Activated CD4-positive, CD25-positive, alpha-beta regulatory T cell treated with anti-CD3 and anti-CD28 coated beads, Interleukin-2, amount 50 U/mL, for 16 hours (primary cell): ENCODE measurements at places on chromosomes 3 and 15.
A peak's percentile ranks its signal among the peaks of the same experiment; 100 is the strongest.

DNA sequence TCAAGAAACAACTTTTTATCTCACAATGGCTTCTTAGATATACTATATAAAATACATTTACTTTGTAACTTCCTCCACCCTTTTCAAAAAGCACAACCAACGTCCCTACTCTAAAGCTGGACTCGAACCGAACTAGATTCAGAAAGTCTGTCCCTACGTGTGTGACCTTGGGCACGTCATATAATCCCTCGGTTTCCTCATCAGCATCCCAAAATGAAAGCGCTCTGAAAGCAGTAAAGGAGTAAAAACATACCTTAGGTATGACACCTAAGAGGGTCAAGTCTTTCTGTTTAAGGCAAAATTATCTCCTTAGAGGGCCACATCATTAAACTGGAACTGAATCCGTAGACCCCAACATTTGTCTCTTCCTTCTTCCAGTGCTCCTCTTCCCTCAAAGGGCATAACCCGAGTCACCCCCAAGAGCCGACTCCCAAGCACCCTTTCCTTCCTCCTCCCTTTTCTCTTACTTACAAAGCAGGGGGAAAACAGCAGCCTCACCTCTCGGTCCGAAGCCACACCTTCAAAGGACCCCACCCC, 663 bp downstream of the PDCD10 start:
- DNase-seq = no peak

GRCh38 chr15:35130245-35130644, 45.1 kb upstream of the NANOGP8 start:
- no peak for DNase-seq

DNA sequence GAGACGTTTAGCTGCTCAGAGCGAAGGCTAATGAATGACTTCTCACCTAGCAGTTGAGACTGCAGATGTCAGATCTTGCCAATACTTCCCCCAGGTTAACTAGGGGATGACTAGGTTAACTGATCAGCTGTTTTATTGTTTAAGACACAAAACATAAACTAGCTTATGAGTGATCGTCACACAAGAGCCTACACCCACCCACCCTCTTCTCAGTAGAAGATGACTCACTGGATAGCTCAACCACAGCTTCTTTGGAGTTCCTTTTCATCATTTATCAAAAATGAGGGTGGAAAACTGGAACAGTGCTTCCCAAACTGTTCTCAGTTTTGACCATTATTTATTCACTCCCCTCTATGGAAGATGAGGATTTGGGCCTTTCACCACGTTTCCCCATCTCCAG, 25.2 kb downstream of the GASK1A start:
- no peak for DNase-seq

DNA sequence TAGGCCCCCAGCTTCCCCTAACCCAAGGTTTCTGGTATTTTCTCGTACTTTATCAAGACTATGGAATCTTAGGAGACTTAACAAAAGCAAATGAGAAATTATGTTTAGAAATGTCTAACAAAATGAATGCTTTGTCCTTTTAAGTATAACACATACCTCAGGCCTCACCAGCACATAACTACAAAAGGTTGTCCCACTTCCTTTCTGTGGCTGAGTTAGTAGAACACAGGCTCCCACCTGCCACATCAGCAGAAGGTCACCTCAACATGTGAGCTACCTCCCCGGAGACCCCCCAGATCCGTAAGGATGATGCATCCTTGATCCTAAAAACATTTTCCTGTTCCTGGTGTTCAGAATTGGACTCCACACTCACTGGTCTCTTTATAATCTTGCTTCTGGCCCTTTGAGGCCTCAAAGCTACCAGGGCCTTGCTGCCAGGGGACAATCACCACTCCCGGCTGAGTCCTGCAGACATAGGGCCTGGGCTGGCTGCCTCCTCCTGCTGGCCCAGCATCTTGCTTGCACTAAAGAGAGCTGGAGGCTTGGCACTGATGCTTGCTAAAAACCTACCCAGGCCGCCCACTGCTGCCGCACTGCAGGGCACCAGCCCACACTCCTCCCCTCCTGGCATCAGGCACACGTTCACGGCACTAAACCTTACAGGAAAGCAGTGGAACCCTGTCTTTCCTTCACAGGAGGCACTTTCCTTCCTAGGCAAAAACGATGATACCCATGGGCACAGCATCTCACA, 2.9 kb downstream of the CCRL2 start:
- DNase-seq = no peak

GRCh38 chr3:88084097-88084501, 25.0 kb downstream of the ZNF654 start:
- no peak for DNase-seq

- peak; percentile 26 for DNase-seq
Measured at GRCh38 chr3:47324278-47324865, 41.6 kb downstream of the KLHL18 start.

- no peak for DNase-seq
Measured at GRCh38 chr3:63493101-63493500, 159.4 kb upstream of the SNTN start.

GRCh38 chr15:37289109-37289765, 188.9 kb upstream of the MEIS2 start:
- no peak for DNase-seq

DNA sequence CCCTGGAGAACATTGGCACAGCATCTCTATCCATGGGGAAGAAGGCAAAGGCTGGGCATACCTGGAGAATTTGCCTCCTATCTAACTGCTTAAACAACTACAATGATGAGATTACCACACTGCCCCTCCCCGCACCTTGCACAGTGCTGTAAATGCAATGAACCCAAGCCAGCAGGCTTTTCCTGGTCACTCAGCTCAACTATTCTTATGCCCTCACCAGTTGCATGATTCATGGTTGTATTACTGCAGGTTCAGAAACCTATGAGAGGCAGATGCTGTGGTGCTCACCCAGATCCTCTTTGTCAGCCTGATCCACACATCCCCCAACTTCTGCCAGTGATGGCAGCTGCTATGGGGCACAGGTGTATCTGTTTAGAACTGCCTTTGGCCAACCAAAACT, 77.7 kb upstream of the STAC start:
- no peak for DNase-seq

DNA sequence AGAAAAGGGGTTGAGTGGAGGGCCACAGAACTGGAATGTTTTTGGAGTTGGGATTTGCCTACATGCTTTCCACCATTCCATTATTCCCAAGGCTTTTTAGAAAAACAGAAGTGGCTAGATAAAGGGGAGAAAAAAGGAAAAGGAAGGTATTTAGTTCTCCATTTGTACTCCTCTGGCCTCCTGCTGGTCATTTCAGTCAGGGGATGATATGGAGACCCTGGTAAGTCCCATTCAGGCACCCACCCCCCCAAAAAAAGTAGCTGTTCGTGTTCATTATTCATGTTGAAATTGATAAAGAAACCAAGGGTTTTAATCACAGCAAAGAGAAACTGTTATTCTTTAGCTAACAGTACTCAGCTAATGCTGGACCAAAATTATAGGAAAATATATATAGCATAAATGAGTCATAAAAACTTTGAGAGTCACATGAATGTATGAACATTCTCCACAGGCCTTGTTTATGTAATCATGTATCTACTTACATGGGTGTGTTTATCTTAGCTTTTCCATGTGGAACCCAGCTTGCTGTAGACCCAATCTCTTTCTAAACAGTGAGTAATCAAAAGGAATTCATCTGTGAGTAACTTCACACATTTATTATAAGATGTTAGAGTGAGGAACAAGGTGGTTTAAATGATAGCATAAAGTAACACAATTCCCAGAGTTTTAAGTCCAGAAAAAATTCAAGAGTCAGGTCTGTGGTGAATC, 167.2 kb downstream of the KCNMB2 start:
- DNase-seq = no peak

DNA sequence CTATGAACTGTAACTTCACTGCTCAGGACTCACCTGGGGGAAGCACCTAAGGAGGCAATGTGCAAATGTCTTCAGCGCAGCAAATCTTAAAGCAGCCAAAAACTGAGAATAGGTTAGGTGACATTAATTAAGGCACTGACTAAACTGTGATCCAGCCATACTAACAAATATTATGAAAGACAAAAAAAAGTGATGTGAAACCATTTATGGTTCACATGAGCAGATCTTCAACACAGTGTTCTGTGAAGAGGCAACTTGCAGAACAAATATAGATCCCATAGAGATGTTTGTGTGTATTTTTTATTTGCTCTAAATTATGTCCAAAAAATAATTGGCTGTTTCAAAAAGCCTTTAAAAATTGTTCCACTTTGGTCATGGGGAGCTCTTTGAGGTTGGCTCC, 24.1 kb upstream of the MITF start:
- no peak for DNase-seq

GRCh38 chr15:65377976-65378366, at the start of gene IGDCC3:
Gene IGDCC3, minus strand, starts transcription at chr15:65378002. Its CDS starts 214 bp downstream, at chr15:65377788.
- DNase-seq = no peak

GRCh38 chr15:35351059-35351458, 194.9 kb downstream of the DPH6 start:
- no peak for DNase-seq

DNA sequence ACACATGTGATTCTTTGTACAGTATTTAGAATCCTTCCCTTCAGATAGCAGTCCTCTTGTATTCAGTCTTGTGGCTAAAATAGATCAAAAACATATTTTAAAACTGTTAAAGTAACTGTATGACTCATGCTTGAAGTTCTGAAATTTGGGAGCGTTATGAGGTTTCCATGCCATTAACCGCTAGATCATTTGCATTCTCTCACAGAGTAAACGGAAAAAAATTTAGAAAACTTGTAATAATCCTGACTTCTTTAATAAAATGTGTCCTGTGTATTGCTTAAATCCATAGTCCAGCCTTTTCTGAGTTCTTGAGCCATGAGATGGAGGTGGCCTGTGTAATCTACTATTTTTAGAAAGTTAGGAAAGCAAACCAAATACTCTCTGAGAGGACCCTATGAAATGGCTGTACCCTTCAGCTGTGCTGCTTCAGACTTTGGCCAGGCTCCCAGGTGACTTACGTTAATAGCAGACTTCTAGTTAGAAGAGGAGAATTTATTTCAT, 33.8 kb downstream of the MBNL1 start:
- DNase-seq = no peak

- no peak for DNase-seq
Measured at GRCh38 chr15:75840659-75841058, 2.6 kb upstream of the UBE2Q2 start.

DNA sequence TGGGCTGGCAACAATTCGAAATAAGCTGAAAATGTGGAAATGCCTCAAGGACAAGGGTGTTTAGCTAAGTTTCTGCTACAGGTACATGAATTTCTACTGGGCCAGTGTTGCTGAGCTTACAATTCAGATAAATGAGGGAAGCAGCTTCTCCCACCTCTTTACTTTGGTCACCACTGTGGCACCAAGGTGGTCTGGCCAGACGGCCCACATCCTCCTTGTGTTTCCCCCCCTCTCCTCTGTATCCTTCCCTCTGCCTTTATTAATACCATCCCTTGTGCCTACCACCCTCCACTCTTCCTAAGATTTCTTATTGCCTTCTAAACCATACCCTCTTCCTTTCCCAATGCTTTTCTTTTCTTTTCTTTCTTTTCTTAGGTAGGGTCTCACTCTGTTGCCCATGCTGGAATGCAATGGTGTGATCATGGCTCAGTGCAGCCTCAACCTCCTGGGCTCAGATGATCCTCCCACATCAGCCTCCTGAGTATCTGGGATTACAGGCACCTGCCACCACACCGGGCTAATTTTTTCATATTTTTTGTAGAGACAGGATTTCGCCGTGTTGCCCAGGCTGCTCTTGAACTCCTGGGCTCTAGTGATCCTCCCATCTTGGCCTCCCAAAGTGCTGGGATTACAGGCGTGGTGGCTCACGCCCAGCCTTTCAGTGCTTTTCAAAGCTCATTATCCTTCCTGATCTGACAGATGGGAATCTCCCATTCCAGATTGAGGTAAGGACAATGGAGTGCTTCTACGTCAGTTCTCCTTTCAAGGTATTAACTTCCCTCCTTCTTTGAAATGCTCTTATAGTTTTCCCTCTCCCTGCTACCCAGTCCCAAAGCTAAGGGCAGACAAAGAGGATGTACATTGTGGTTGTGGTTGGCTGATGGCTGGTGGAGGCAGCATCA, 14.8 kb downstream of the ANXA2 start:
- DNase-seq = no peak

DNA sequence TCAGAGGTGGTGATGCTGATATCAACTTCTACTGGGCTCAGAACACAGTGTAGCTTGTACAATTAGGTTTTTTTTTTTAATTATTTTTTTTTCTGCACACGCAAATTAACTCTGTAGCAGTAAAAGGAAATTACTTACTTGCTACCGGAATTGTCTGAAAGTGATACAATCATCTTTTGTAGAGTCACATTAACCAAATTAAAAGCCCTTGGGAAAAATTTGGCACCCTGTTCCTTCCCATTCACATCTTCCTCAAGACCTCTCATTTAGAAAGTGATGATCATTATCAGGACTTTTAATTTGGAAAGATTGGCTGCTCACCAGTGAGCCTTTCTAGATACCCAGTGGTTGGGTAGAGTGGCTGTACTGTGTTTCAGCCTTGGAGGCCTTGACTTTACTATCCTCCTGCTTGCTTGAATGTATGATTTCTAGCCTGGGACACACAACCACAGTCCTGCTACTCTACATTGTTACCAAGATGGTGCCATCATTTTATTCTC, 158.3 kb downstream of the ECT2 start:
- DNase-seq = no peak

DNA sequence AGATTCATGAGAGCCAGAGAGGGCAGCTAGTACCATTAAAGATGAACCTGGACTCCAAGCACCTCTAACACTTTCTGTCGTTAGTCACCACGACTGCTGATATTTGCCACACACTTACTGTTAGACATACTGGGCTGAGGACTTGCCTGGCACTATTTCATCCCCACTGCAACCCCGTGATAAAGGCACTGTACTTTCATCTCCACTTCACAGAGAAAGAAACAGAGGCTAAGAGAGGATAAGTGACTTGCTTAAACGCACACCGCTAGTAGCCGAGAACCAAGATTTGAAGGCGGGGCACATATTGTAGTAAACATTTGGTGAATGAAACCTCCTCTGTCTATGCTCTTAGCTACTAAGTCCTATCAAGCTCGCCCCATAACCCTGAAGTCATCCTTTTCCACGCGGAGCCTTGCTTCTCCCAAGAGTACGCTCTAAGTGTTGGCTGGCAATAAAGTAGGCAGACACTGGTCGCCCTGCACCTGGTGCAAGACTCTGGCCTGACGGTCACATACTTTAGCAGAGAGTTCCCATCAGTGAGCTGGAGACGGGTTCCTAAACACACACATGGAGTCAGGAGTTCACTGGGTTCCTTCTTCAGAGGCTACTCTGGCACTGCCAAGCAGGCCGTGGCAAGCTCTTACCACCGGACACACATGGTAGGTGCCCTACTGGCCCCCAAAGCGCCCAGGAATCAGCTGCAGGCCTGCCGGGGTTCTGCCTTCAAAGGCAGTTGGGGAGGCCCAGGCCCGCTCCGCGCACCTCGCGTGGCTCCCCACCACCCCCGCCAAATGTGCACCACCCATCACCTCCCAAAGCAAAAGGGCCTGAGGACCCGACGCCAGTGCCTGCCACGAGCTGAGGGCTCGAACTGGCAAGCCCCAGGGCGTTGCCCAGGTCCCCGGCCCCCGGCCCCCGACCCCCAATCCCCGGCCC, 951 bp downstream of the POMGNT2 start:
- no peak for DNase-seq

- DNase-seq = no peak
Measured at GRCh38 chr3:60610441-60611112, 640.7 kb downstream of the FHIT start.

GRCh38 chr15:92012368-92012629, 158.8 kb downstream of the SLCO3A1 start:
- DNase-seq = no peak
